ENCODE measurements at places on chromosomes 7 and 10. TPM values are rescaled to one million over a fixed set of nuclear protein-coding genes. Genes with fewer than 3 reads are reported as not detected.

The BHLHA15 gene
- 1.4 TPM for total RNA-seq

The ING3 gene
- 7.2 TPM for total RNA-seq

The ITIH5 gene
- 3.6 TPM for total RNA-seq

The TRIM50 gene
- total RNA-seq: not detected

The SYT15 gene
- 0.17 TPM for total RNA-seq

Measured in smooth muscle cell of the pulmonary artery (primary cell).